ENCODE measurements at places on chromosomes 2 and 18.

- no peak for DNase-seq
Observed at GRCh38 chr18:50606609-50607008, 46.7 kb downstream of the MAPK4 start.

- no peak for DNase-seq
Observed at GRCh38 chr18:61574665-61575064, 241.4 kb downstream of the CDH20 start.

DNA sequence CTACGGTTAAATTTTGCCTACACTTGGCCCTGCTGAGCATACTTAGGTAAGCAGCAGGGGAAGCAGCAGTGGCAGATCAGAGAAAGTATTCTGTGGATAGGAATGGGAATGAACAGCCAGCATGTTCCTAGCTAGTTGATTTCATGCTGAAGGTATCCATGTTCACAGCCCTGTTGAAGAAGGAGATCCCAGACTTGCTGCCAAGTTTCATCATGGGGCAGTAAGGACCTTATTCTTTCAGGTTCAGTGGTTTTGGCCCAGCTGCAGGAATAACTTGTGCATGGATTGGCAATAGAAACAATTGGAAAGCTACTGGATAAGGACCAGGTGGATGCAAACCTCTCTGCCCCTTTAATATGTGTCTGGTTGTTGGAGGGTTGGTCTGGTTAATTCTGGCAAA, 98.2 kb upstream of the TMEM178A start:
- DNase-seq: no peak

GRCh38 chr18:9721893-9722550, 13.9 kb downstream of the RAB31 start:
- no peak for DNase-seq

DNA sequence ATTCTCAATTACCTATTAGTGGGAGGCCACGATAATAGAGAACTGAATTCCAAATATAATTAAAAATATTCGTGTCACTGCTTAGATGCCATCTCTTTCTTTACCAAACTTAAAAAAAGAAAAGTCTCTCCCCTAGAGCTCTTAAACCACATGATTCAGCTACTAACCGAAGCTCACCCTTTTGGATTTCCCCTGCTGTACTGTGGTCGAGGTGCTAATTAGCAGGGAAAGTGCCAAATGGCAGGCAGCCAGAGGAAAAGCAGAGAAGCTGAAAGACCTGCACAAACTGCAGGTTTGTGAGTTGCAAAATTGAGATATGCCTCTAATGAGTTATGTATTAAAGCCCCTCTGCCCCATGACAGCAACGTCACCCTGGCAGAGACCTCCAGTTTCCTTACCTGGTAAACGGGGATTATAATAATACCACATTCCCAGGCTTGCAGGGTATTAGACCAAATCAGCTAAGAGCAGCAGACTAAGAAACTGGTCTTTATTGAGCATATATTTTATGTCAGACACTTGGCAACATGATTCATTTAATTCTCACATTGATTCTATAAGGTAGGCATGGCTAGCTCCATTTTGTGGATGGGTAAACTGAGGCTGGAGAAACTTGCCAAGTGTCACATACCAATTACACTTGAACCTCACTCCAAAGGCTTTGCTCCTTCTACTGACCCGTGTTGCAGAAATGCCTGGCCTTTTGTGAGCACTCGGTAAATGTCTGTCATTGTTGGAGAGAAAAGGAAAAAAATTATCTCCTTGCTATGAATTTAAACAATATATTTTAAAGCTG, 259.7 kb downstream of the LPIN1 start:
- DNase-seq: peak; percentile 100

DNA sequence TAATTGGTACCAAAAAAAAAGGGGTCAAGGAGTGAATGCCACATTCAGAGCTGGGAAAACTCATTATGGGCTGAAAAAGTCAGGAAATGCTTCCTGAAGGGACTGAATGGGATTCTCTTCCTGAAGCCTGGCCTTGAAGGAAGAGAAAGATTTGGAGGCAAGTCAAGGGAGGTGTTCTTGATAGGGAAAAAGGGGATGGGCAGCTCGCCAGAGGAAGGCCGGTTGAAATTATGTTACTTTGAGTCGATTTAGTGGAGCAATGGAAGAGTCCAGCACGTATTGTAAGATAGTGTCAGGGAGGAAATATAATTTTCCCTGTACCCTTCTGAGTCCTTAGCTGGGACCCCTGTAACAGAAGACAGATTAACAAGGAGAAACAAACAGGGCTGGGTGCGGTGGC, 115.3 kb upstream of the STPG4 start:
- DNase-seq: no peak

DNA sequence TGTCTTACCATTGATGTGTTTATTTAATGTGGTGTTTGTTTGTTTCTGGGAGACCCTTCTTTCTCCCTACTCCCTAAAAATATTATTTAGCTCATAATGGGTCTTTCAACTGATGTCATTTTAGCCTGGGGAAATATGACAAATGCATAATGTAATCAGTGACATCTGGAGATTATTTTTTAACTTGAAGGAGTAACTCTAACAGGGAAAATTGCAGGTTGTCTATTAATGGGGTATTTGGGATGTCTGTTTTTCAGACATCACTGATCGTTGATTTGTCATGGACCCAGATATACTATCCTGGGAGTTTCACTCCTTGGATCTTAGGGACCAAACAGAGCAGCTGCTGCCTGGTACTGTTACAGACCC, 230.4 kb downstream of the LOXHD1 start:
- no peak for DNase-seq

GRCh38 chr2:120732506-120733237, 3.0 kb upstream of the GLI2 start:
- no peak for DNase-seq

DNA sequence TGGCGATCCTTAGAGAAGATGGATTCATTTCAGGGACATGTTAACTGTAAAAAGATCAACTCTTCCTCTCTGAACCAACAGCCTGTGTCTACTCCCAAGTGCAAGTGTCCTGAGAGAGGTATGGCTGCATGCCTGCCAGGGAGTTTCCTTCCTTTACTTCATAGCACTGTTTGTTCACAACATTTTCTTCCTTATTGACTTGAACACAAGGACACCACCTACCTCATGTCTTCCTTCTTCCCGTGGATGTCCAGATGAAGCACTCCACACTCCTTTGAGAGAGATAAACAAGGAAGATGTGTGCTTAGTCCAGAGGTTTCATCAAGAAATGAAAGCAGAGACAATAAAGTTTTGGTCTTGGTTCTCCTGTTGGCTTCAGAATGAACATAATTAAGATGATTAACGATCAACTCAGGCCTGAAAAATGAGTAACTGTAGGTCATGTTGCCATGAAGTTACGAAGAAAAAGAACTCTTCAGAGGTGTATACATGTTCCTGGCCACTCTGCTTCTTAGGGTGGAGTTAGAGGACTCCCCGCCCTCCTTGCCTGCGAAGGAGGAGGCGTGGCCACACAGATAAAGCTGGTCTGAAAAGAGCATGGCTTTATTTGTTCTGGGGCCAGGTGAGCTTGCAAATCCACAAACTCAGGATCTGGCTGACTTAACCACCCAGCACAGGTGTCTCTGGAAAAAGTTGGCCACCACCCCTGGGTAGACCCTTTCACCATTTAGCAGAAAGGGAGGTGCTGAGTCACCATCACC, 155.0 kb upstream of the KCTD1 start:
- DNase-seq: no peak

- DNase-seq: no peak
Observed at GRCh38 chr2:235663875-235664274, 170.0 kb downstream of the AGAP1 start.

DNA sequence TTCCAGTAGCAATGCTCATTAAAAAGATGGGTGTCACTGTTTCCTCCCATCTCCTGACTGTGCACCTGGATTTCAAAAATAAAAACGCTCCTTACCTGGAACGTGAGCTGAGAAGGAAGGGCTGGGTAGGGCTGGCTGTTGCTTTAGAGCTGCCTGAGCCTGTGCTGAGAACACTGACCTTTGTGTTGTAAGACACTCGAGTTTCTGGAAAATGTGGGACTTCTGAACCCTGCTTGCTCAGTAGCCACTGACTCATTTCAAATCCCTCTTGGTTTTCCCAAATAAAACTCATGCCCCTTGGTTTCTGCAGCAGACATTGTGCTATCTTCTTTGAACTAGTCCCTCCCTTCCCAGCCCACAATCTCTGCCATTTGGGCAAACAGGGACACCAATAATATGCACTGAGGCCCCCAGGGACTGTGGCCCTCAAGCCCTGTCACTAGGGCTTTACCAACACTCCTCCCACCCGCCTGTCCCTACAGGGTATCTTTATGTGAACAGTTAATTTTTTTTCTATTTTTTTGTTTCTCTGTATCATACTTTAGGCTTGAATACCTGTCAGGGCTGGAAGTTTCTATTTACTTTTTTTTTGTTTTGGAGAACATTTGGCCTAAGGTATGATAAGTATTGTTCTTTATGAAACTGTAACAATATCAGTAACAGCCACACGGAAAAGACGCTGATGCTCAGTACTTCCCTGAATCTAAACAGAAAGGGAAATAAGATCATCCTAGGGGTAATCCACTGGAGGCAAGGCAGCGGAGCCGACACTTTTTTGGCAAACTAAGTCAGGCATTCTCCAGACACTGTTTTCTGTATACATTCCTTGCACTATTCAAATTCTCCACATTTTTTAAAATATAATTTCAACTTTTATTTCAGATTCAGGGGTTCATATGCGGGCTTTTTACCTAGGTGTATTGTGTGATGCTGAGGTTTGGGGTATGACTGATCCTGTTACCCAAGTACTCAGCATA, 280.2 kb downstream of the STK39 start:
- DNase-seq: no peak

- DNase-seq: no peak
Observed at GRCh38 chr2:101330253-101330933, 21.9 kb upstream of the RNF149 start.

- no peak for DNase-seq
Observed at GRCh38 chr18:59428018-59428417, 69.0 kb upstream of the LMAN1 start.

DNA sequence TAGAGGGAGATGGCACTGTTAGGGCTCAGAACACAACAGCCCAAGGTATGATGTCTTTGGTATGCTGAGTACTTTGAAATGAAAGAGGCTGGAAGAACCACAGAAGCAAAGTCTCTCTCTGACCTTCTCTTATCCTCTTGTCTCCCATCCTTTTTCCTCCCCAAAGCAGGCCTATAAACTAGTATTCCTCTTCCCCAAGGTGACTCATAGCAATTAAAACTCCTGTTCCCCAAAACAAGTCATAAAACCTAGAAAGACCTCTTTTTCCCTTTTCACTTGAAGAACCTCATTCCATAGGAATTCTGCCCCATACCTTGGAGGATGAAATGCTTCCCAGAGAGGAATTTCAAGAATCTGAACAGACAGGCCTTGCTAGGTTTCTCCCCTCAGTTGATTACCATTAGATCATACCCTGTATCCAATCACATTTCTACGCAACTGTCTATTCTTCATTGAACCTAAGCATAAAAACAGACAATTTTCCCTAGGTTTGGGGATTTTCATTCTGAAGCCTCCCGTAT, 25.7 kb downstream of the MDH1 start:
- DNase-seq: no peak

GRCh38 chr2:134623796-134624195, 95.0 kb downstream of the TMEM163 start:
- DNase-seq: no peak

- DNase-seq: no peak
Observed at GRCh38 chr2:137036619-137037018, 271.3 kb downstream of the THSD7B start.

- no peak for DNase-seq
Observed at GRCh38 chr2:203341741-203342310, 13.6 kb downstream of the ABI2 start.

- no peak for DNase-seq
Observed at GRCh38 chr2:2763351-2764000, 432.4 kb upstream of the MYT1L start.

- DNase-seq: no peak
Observed at GRCh38 chr2:225893151-225893550, 493.6 kb downstream of the NYAP2 start.

DNA sequence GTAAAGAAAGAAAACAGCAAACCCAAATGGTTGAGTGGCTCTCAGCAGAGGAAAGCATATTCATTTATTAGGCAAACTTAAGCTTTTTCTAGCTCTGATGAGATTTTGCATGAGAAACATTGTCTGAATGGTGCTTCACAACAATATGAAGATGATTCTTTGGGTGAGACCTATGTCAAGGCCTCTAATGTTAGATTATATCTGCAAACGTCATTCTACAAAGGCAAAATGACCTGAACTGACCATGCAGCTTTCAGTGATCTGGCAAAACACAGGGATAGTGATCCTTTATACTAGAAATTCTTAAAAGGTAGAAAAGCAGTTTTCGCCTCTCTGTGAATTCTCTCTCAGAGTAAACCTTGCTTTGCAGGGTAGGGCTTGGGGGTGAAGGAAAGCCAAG, 11.7 kb downstream of the RHBDD1 start:
- no peak for DNase-seq

DNA sequence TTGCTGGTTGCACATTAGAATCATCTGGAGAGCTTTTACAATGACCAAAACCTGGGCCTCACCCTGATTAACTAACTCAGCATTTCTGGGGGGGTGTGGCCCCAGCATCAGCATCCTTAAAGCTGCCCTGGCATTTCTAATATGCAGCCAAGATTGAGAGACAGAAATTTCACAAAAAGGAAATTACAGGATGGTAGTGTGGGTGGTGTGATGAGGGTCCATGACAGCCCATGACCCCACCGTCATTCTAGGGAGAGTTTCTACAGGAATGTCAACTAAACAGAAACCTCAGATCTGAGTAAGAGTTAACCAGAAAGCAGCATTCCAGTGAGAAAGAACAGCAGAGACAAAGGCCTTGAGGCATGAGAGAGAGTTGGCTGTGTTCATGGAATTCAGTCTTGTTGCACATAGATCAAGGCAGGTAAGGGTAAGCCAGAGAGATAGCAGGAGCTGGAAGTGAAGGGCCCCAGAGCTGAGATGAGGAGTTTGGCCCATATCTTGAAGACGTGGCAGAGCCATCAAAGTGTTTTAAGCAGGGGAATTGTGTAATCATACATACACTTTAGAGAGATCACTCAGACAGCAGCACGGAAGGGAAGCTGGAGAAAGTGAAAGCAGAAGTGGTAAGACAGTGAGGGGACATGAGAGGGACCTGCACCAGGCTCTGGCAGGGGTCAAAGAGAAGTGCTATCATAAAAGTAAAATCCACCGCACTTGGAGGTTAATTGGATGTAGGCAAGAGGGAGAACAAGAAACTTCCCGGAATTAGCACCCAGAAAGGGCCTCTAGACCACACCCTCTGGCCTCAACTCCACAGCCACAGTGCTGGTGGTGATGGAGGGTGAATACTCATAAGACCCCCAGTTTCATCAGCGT, 7.8 kb upstream of the TRABD2A start:
- DNase-seq: no peak

DNA sequence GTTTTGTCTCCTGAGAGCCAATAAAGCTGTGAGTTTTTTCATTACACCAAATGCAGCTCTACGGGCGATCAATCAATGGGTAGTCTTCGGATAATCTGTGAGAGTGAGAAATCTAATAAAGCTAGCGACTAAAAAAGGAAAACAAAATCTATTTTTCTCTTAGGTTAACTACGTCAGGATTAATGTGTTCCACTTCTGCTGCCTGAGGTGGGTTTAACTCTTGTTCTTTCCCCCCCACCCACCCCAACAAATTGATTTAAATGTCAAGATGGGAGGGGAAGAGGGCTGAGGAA, 63.0 kb upstream of the PSMD14 start:
- DNase-seq: no peak

Measured in retinal pigment epithelial cell (primary cell).